ENCODE measurements at places on chromosomes 1 and 21.
A peak's percentile ranks its signal among the peaks of the same experiment; 100 is the strongest.

GRCh38 chr1:156444407-156445001 is 56.1 kb downstream of the MEF2D start:
- no peak for DNase-seq

- no peak for DNase-seq
Measured at GRCh38 chr1:201639391-201639790, 100.5 kb downstream of the NAV1 start.

GRCh38 chr1:183473217-183473536 is 878 bp downstream of the SMG7 start:
- DNase-seq: no peak

GRCh38 chr1:201334325-201335173 is 42.9 kb downstream of the TNNT2 start:
- no peak for DNase-seq

GRCh38 chr1:151992303-151993083 is 1.2 kb downstream of the S100A10 start:
- DNase-seq: peak; percentile 92

DNA sequence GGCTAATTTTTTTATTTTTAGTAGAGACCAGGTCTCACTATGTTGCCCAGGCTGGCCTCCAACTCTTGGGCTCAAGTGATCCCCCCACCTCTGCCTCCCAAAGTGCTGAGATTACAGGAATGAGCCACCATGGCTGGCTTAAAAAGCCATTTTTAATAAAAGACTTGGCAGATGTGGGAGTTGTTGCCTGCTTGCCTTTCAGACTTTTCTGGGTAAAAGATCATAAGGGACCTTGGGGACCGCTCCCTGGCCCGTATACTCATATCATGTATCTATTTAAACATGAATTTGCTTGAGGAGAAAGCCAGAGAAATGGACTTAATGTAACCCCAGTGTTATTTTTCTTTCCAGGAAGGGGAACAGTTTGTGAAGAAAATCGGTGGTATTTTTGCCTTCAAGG is 23.4 kb upstream of the PODN start:
- DNase-seq: no peak

DNA sequence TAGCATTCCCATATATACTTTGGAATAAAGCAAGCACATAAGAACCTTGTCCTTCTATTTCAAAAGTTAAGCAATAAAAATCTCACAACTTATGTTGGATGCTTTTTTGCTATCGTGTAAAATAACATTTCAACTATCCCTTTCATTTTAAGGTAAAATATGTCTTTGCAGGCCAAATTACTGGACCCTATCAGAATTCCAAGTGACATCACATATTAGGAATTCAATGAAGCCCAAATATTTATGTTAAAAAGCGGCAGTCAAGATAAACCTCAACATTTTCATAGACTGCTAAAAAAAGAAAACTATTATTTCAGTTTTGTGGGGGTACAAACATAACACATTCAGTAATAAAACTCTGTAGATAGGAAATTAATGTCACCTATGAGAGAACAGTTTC is 252.0 kb downstream of the KCTD3 start:
- DNase-seq: no peak

DNA sequence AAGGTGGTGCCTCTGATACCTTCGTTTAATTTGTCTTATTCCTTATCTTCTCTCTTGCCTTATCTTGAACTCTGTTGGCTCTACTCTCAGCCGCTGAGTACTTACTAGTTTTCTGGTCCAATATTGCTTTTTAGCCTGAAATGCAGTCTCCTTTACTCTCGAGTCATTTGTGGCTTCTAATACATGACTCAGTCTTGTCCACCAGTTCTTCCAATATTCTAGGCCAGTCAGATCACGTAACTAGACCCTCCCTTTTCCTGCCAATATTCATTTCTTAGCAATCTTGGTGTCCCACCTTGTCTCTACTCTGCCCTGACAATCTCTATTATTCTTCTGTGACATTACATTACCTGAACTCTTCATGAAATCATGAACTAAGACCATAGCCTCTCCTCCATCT is 555.8 kb downstream of the DPYD start:
- DNase-seq: no peak

GRCh38 chr1:18018366-18018765 is 89.2 kb upstream of the IGSF21 start:
- DNase-seq: no peak

DNA sequence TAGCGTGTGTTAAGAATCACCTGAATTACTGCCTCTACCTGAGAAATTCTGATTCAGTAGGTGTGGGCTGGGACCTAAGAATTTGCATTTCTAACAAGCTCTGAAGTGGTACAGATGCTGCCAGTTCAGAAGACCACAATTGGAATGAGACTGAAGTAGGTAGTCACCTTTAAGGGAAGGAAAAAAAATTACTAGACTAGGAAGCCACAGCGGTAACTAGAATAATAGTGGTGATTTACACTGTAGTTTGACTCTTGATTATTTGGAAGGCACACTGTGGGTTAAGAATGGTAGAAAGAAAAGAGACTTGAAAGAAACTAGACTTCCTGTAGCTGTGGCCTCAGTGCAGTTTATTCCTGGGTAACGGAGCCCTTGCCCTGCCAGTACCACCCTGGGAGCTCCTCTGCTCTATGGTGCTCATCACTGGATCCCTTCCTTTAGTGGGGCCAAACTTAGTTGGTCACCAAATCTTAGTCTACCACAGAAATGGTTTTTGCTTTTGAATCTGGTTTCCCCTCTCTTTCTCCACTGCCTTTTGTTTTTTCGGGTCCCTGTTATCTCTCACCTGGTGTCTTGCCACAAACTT is 43.6 kb downstream of the ARID1A start:
- no peak for DNase-seq

- DNase-seq: no peak
Measured at GRCh38 chr1:22383526-22384294, 67.9 kb upstream of the ZBTB40 start.

GRCh38 chr1:185938396-185938795 is 204.2 kb downstream of the HMCN1 start:
- no peak for DNase-seq

DNA sequence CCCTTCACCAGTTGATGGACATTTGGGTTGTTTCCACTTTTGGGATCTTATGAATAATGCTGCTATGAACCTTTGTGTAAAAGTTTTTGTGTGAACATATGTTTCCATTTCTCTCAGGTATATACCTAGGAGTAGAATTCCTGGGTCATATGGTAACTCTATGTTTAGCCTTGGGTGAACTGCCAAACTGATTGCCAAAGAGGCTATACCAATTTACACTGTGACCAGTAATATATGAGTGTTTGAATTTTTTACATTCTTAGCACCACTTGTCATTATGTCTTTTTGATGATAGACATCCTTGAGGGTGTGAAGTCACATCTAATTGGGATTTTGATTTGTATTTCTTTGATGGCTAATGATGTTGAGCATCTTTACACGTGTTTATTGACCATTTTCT is 290.1 kb downstream of the DUSP10 start:
- DNase-seq: no peak

DNA sequence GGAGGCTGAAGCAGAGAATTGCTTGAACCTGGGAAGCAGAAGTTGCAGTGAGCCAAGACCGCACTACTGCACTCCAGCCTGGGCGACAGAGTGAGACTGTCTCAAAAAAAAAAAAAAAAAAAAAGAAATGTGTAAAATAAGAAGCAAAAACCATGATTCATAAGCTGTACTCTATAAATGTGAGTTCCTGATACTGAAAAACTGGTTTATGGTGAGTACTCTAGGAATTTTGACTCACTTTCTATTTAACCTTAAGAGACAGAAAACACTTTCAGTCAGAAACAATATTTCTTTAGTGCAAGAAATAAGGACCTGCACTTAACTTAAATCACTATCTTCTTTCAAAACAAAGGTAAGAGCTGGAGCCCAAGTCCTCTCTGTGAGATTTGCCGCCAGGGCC is 19.9 kb upstream of the POU2F1 start:
- DNase-seq: no peak

DNA sequence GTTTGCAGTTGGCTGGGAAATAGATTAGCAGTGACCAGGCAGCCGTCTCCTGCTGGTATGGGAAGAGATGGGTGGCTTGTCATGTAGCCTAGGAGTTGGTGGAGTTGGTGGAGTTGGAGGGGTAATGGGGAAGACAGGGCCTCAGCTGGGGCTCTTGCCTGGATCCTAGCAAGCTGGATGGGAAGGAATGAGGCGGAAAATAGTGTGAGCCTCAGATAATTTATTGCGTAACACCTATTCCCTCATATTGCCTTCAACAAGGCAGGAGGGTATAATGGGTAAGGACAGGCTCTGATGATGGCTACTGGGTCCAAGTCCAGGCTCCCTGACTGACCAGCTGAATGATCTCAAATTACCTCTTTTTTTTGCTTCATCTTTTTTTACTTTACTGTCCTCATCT is 12.6 kb downstream of the MAP7D1 start:
- DNase-seq: no peak

DNA sequence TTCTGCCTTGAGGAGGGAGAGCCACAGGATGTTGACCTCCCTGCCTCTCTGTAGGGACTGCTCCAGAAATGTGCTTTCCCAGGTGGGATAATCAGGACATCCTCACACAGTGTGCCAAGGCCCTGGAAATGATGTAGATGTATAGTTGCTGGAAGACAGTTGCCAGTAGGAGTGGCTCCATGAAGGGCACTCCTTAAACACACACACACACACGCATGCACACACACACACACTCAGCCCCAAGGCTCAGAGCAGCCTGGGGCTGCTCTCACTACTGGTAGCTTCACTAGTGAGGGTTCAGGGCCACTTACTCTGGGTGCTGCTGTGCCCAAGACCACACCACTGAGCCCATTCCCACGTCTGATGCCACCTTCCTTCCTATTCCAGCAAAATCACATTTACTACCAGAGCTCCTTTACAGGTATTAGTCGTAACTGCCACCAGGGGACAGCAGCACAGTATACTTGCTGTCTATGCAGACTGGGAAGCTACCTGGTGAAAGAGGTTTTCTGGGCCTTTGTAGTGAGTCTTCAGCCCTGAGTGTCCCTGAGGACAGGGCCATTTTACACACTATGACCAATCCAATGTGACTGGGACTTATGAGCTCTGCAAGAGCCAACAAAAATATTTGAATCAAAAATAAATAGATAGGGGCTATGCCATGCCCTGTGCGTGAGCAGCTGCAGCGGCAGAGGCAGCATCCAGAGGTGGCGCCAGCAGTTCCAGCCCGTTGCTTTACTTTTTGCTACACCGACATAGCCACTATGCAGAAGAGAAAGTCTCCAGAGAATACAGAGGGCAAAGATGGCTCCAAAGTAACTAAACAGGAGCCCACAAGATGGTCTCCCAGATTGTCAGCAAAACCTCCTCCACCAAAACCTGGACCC is 15.0 kb downstream of the CRNN start:
- no peak for DNase-seq
